ENCODE measurements at places on chromosomes 6 and 20. TPM values are rescaled to one million over a fixed set of nuclear protein-coding genes. Genes with fewer than 3 reads are reported as not detected.

DNA sequence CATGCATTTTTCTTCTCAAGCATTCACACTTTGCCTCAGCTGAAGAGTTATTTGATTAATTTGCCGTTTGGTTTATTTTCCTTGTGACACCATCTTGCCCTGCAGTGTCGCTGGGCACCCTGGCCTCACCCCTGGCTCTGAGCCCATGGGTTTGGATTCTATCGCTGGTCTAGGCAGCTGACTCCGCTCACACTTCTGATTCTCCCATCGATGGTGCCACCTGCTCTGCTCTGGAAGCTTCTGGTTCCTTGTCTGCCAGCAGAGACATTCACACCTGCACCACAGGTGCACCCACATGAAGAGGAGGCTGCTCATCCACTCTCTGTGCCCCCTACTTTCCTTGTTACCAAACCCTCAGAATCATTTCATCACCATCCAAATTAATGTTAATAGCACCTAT is 291.6 kb upstream of the CDH4 start:
- no peak for DNase-seq

- DNase-seq, result no peak
Measured at GRCh38 chr20:47210470-47210869, 146.0 kb downstream of the ZMYND8 start.

- no peak for DNase-seq
Measured at GRCh38 chr20:19835533-19836222, 77.6 kb downstream of the RIN2 start.

The CFAP61 gene
- not detected for total RNA-seq

The SIRPB2 gene
- total RNA-seq, result not detected

All from GM23248 (cell line).